ENCODE measurements at places on chromosomes 3 and 15.
A peak's percentile ranks its signal among the peaks of the same experiment; 100 is the strongest.

- DNase-seq, result no peak
These were observed 4.6 kb downstream of the CCPG1 start for GRCh38 chr15:55403531-55403930.

DNA sequence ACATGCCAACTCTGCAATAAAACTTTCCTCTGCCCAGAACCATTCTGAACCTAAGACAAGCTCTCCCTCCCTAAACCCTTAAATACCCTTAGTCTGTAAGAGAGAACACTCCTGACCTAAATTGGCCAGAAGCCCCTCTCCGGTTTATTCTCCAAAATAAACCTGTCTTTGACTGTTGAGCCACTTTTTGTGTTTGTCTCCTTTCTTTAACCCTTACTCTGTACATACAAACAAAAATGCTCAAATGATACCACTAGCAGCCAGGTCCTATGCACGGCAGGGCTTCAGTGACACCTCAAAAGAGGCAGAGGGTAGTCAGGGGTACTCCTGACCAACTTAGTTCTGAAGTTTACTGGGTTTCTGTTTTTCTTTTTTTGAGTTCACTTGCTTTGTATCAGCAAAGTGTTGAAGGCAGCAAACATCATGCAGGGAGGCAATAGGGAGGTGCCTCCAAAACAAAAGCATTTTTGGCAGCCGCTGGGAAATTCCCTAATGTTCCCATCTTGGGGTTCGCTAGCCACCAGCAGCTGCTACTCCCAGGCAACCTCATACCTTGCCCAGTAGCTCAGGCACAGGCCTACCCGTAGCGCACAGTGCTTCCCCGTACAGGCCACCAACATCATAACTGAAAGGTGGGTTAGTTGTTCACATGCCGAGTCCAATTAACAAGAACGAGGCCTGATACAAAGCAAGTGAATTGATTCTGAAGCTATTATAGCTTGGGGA lies 62.9 kb upstream of the GCNT3 start:
- no peak for DNase-seq

DNA sequence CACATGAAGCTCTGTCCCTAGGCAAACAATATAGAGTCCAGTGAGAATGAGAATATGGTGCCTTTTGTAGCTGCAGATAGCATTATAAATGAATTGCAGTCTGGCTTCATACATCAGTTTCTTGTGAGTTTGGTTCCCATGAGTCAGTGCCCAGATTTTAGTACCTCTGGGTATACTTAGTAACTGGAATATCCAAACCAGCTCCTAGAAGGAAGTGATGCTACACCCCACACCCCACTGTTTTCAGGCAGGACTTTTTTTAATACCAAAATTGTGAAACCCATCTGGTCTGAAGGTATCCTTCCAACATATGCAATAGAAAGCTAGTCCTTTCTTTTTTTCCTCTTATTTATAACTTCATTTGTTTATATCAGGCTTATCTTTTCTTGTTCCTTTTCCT lies 42.1 kb upstream of the FOXP1 start:
- no peak for DNase-seq

DNA sequence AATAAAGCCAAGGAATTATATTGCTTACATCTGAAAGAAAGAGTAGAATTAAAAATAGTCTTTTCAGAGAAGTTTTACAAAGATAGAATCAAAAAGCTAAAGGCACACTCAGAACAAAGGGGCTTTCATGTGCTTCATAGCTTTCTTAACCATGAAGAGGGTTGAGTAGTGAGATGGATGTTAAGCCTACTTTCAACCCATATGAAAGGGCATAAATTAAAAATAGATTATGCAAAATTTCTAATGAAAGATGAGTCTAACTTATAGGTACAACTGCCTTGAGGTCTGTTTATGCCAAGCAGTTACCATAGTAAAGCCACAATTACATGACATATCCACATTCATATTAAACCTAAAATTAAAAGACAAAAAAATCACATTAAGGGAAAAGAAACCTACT lies 223.3 kb upstream of the ARHGEF26 start:
- DNase-seq, result no peak

DNA sequence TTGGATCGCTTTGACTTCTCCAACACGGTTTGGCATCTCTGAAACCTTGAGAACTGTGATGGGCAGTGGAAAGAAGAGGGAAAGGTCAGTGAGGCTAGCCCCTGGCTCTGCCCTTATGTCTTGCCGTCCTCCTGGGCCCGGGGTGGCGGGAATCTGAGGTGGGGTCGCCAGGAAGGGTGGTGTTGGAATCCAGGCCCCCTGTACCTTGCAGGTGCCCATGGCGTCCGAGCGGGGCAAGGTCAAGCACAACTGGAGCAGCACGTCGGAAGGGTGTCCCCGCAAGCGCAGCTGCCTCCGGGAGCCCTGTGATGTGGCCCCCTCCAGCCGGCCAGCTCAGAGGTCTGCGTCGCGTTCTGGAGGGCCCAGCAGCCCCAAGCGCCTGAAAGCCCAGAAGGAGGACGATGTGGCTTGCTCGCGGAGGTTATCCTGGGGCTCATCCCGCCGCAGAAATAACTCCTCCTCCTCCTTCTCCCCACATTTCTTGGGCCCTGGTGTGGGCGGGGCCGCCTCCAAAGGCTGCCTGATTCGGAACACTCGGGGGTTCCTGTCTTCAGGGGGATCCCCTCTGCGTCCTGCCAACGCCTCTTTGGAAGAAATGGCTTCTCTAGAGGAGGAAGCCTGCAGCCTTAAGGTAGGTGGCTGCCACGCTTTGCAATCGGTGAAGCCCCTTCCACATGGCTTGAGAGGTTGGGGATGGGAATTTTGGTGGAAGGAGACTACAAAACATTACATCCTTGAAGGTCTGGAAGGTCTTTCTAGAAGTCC lies 907 bp downstream of the TATDN2 start:
- peak; percentile 42 for DNase-seq

DNA sequence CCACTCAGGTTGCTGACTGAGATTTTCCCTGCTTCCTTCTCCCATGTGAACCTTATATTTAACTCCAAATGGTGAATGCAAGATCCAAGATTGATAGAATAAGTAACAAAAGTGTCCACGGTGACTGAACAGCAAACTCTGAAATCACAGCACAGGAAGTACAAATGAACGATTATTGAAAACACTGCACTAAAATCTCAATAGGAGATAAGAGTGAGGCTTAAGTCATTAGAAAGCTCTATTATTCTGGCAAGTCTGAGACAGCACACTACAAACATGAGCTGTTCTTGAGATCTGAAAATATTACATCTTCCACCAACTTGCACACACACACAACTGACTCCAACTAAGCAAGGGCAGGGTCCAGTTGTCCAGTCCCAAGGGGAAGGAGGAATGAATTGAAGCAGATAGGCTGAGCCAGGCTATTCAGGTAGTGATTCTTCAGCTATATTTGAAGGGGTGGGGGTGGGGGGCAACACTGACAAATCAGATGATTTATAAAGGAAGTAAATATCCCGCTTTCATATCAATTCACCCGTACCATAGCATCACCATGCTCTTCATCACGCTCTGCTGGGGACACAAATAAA lies 2.9 kb downstream of the ZNF385D start:
- no peak for DNase-seq

- DNase-seq, result no peak
These were observed 21.7 kb downstream of the ATG3 start for GRCh38 chr3:112539825-112540650.

GRCh38 chr15:31341496-31342195 lies 15.0 kb downstream of the KLF13 start:
- DNase-seq, result peak; percentile 40

- peak; percentile 41 for DNase-seq
These were observed 655 bp downstream of the CYFIP1 start for GRCh38 chr15:22979238-22980188.

- no peak for DNase-seq
These were observed 10.3 kb downstream of the NAALADL2 start for GRCh38 chr3:174869448-174869847.

DNA sequence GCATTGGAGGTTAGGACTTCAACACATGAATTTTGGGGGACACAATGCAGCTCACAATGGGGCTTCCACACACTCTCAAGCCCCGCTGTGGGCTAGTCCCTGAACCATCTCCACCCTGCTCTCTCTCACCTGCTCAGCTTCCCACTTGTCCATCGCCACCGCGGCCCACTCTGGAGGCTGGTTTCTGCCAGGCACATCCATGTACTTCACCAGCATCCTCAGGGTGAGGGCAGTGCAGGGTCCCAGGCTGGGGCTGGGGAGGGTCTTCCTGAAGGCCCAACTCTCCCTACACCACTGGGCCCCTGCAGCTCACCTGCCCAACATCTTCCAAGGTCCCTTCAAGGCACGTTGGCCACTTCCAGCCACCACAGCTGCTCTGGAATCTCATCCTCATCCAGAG lies 46.4 kb downstream of the KLF15 start:
- no peak for DNase-seq

GRCh38 chr3:23573827-23574226 lies 231.9 kb upstream of the UBE2E1 start:
- no peak for DNase-seq
